GM23248 (cell line): ENCODE measurements at places on chromosomes 12 and 14.

DNA sequence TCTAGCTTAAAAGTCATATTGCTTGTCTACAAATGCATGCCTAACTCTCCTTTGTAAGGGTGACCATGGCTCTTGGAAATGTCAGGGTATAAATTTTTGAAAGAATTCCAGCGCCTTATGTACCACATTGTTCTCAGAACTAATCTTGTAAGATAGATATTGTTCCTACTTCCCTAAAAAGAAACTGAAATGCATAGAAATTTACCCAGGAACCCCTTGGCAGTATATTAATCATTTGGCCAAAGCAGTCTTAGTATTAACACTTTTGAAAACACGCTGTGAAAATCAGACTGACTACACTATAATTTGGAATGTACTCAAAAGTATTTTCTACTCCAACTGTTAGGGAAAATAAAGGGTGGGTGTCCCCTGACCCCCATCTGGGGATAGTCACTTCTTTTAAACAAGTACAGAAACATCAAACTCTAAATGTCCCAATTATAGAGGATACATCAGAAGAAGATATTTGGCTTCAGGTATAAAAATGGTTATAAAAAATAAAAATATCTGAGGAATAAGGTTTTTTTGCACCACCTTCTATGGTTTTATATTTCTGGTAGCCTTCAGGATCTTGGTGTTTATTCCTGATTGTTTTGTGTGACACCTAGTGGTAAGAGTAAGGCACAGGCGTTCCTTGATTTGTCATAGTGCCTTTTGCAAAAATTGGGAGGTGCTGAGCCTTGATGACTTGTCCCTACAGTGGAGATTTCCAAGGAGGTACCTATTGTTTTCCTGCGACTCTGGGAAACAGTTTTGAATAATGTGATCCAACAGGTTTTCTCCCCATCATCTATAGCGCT, 2.2 kb upstream of the NFKBIA start:
- DNase-seq = peak; percentile 88

GRCh38 chr12:86261142-86261541, 5.0 kb upstream of the MGAT4C start:
- peak; percentile 5 for DNase-seq

DNA sequence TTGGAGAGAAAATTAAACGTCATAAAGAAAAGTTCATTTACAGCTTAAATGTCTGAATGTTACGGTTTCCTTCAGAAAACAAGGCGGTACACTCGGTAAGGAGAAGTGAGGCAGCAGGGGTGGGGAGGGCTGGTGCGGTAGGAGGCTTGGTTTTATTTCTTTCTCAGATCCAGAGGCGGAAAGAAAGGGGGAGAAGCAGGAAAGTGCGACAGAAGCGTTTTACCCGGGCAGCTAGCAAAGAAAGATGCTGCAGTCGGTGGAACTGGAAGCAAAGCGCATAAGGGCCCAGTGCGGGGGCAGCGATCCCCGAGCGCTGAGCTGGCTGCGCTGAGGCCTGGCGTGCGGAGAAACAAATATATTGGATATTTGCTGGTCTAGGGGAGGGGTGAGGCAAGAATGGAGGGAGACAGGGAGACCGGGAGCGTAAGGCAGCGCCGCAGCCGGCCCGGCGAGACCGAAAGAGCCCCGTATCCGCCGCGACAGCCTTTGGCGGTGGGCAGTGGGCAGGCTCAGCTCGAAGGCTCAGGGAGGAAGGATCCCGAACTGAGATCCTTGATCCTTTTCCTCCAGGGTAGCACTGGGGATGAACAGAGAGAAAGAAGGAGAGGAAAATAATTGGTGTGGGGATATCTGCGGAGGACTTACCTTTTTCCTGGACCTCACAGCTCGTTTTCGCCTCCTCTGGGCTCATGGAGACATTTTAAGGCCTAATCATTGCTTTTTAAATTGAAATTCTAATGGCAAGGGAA, 6.4 kb upstream of the HOXC11 start:
- DNase-seq = no peak

- DNase-seq = peak; percentile 7
These were observed 16.8 kb downstream of the GPATCH2L start for GRCh38 chr14:76168531-76168930.

DNA sequence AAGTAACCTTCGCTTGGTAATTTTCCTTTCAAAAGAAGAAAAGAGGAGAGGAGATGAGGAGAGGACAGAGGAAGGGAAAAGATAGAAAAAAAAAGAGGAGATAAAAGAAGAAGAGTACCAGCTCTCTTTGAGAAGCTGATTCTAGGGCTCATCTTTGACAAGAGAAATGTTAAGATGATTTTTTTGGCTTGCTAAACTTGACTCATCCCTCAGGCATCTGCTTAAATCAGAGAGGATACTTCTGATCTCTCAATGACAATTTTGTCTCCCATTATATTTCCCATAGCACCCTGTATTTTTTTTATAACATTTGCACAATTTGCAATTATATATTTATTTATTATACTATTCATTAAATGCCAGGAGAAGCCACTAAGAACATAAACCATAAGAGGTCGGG, 17.1 kb downstream of the SYT1 start:
- no peak for DNase-seq

DNA sequence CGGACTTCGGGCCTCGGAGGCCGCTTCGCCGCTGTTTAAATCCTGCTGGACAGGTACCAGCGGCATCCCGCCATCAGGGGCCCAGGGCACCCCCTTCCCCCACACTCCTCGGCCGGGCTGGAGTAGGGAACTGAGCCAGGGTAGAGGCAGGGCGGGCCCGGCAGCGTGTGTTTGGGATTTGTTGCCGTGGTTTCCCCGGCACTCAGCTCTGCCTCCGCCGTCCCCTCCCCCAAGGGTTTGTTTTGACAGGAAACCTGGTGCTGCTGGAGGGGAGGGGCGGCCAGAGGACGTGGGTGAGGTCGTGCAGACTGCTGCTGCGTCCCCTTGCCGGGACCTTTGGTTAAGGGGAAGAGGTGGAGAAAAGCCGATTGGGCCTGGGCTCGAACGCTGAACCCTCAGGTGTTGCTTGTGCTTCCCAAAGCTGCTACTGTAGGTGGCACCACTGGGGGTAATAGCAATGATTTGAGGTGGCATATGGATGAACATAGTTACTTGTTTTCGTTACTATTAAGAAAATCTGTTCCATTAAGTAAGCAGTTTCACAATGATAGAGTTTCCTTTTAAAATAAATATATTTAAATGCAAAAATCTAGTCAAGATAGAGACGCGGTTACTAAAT, 778 bp downstream of the TCP11L2 start:
- peak; percentile 92 for DNase-seq

GRCh38 chr14:102140027-102140749, 491 bp downstream of the WDR20 start:
- peak; percentile 69 for DNase-seq

DNA sequence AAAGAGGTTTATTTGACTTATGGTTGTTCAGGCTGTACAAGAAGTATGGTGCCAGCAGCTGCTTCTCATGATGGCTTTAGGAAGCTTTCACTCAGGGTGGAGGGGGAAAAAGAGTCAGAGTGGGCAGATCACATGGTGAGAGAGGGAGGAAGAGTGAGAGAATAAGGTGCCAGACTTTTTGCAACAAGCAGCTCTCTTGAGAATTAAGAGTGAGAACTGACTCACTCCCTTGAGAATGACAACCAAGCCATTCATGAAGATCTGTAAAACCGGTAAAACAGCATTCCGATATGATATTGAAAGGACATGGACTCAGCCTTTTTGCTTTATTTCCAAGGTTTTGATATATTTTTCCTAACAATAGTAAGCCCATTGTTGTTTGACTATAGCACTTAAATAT, 501.2 kb downstream of the GALC start:
- DNase-seq = no peak

DNA sequence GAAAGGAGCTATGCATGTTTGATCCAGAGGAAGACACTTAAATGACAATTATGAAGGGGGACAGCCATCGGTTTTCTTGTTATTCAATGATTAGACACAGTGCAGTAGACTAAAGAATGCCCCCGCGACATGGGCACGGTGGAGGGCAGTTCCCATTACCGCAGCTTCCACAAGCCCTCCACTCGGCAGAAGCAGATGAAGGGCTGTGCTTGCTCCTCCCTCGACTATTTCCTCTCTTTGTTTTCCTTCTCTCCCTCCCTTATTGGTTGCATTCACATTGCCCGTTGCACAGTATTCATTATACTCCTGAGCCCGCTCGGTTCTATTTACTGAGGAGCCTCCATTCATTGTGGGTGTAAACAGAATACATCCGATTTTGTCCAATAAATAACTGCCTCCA, 138.8 kb upstream of the RASSF8 start:
- no peak for DNase-seq

- no peak for DNase-seq
These were observed 202.9 kb downstream of the AKAP6 start for GRCh38 chr14:32531942-32532515.

DNA sequence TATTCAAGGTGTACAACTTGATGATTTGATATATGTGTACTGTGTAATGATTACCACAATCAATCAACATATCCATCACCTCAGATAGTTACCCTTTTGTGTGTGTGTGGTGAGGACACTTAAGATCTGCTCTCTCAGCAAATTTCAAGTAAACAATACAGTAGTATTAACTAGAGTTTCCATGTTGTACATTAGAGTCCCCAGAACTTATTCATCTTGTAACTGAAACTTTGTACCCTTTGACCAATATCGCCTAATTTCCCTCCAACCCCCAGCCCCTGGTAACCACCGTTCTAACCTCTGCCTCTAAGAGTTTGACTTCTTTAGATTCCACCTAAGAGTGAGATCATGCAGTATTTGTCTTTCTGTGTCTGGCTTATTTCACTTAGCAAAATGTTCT, 12.1 kb downstream of the ADCK1 start:
- no peak for DNase-seq

DNA sequence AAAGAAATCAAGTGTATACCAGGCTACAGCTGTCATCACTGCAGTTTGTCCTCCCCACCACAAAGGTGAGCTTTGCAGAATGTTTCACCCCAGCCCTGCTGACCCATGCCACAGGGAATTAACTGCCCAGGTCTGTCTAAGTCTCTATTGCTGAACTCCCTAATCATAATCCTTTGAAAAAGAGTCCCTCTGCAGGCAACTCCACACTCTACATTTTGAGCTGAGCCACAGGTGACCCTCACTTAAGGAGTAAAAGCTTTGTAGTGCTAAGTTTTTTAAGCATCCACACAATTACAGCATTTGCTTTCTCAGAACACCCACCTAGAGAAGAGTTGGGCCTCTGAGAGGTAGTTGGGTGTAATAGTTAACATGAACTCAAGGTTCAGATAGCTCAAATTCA, 90.0 kb downstream of the C12orf50 start:
- DNase-seq = no peak

- DNase-seq = no peak
These were observed 352.7 kb downstream of the TMTC2 start for GRCh38 chr12:83039413-83039812.

DNA sequence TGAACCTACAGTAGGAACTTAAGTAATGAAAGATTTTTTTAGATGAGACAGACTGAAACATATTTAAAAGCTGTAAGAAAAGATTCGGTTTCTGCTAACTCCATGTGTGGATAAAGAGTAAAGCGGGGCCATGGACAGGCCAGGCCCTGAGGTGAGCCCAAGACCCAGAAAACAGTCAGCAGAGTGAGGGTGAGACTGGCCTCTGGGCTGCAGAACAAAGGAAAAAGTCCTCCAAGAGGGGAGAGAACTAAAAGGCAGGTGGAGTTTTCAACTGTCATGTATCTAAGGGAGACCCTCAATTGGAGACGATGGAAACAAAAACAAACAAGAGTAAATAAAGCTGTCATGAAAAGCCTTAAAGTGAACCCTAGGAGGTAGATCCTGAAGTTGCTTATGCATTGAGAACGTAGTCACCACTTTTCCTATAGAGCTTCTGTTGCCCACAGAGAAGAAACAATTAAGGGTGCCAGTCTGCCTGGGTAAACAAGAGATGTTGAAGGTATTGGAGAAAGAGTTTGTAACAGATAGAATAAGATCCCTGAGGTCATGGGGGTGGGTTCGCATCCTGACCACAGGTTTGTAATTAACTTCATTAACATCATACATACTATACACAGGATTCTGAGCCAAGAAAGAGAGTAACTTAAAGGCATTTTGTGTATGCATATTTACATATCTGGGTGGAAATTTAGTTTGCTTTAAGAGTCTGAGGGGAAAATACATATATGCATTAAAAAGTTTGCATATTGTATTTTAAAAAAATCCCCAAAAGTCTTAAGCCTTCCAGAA, 268.7 kb upstream of the PDE3A start:
- no peak for DNase-seq

- no peak for DNase-seq
These were observed 52.1 kb downstream of the LRCOL1 start for GRCh38 chr12:132558042-132558856.

- DNase-seq = no peak
These were observed 89.2 kb downstream of the SPPL3 start for GRCh38 chr12:120814903-120815429.

DNA sequence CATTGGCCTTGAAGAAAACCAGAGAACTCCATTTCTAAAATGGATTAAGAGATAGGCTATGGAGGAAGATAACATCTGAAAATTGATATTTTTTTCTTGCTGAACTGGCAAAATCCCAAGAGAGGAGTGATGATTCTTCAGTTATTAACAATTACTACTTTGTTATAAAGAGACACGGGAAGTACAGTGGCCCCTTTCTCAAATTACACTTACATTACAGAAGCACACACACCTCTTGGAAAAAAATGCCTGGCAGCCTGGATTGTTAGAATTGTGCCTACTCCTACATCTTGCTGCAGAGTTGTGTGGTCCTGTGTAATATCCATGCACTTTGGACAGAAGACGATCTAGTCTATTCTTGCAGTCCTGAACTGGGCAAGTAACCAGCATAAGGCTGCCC, 71.7 kb downstream of the TGFB3 start:
- DNase-seq = no peak

- DNase-seq = no peak
These were observed 292.4 kb downstream of the SYT1 start for GRCh38 chr12:79156846-79157463.

- peak; percentile 97 for DNase-seq
These were observed 27.4 kb downstream of the ABCD4 start for GRCh38 chr14:74275241-74275841.

- peak; percentile 72 for DNase-seq
These were observed 113.4 kb downstream of the CRADD start for GRCh38 chr12:93790472-93791152.

- no peak for DNase-seq
These were observed 15.0 kb downstream of the CAPZA3 start for GRCh38 chr12:18752947-18753346.

DNA sequence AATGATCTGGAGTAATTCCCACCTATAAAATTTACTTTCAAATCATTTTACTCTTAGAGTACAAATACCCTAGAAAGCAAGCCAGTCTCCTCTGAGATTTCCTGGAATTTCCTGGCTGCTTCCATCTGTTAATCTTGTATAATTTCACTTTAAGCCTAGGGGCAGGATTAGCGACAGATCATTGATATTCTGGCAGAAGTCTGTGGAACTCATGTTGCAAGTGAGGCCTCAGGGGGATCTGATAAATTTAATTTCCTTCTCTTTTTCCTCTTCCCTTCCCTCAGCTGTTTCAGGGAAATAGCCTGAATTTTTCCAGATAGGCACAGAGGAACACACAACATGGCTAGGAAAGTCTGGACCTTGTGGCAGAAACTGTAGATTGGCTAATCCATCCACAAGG, 5.9 kb upstream of the KRT6A start:
- no peak for DNase-seq
